ENCODE measurements at places on chromosomes 7 and 10.

DNA sequence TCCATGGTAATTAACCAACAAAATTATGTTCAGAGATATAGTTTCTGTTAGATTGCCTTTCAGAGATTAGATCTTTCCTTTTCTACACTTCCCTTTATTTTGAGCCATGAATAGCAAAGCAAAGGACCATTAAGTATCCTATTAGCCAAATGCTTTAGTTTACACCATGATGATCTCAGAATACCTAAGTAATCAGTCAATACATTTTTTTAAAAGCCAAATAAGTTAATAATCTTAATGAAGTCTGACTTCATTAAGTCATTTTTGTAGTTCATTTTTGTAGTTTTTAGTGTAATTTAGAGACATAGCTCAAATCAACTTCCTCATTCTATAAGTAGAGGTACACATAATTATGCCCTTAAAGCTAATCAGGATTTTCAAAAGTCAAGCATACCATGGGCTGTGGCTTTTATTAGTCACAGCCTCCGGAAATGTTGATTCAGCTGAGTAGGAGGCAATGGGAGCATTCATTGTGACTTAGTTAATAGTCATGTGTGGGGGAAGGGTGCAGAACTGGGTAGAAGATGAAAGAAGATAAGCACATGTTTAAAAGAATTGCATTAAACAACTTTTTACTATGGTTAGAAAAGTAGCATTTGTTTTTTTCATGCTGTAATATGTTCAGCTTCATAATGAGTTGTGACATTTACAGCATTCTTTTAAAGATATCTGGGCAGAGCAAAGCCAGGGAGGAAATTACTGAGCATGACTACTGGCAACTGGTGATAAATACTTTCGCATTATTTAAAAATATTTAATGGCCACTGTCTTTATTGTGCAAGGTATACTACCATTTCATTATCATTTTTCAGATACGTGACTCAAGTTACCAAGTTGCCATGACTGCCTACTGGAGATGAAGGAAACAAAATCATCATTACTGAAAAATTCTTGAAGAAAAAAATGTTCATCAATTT is 57.3 kb upstream of the CCDC71L start:
- DNase-seq: peak; percentile 100

DNA sequence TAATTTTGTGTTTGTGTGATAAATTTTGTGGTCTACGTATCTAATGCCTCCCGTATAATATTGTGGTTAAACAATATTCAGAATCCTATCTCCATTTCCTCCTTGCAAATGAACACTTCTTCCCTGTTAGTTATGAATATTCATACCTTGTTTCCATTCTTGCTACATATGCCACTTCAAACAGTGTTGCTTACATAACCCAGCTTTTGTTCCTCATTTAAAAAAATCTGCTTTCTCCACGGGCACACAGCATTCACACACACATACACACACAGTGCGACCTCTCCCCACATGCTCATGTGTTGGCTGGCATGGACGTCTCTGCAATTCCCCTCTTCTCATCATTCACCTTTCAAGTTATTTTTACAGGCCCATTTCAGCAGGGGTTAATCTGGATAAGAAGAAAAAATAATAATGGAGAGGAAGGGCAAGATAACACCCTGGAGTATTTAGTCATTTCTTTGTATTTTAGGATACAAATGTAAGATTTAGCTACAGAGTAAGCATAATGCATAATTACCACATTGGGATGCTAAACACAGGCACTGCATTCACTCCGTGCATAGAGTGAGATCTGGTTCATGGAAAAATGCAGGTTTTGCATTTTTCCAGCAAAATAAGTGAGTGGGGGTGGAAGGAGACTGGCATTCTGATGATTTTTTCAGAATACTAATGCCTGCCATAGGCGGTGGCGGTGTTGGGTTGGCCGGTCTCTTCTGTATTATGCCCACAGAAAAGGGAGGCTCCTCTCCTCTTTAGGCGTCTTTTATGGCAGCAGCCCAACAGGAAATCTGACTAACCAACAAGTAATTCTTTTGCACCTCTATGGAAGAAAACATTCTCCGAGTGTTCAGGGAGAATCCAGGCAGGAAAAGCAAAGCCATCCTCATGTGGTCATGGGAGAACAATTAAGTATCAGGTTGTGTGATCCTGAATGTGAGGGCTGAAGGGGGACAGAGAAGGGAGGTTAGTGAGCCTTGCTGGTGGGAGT is 31.7 kb upstream of the ELMO1 start:
- DNase-seq: peak; percentile 74

- no peak for DNase-seq
Observed at GRCh38 chr7:545470-545869, 25.8 kb upstream of the PDGFA start.

GRCh38 chr7:69260023-69260422 is 338.3 kb upstream of the AUTS2 start:
- no peak for DNase-seq

DNA sequence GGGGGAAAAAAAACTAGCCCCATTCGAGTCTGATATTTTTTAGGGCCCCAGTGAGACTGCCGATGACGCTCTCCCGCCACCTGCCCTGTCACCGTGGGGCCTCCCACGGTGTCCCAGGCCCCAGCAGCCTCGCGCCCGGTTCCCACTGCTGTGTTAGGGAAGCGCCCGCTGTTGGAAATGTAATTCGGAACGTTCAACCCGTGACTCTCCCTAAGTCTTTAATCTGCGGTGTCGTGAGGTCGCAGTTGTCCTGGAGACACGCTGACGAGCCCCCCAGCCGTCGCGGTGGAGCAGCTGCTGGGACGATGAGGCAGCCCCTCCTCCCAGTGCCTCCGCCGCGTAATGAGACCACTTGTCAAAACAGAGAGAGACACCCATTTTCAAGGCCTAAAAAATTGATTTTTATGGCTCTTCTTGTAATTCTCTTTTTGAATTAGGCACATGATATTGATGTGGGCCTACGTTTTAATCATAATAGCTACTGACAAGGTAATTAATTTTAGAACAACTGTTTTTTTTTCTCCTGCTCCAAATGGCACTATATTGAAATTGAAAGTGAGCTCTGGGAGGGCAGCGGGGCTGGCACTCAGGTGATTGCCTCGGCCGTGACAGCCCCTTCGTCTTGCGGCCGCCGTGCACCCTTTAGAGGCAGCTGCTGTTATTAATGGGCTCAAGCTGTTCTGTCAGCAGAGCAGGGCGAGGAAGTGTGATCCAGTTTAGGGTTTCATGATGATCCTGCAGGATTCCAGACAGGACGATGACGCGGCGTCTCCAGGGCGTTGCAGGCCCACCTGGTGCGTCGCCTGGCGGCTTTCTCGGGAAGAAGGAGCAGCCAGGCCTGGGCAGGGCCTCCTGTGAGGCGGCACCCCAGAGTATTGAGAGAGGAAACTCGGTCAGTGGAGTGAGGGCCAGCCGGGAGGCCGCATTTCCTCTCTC is 63.3 kb downstream of the NKX6-2 start:
- no peak for DNase-seq

- no peak for DNase-seq
Observed at GRCh38 chr10:9289811-9290210, 1235.3 kb downstream of the GATA3 start.

DNA sequence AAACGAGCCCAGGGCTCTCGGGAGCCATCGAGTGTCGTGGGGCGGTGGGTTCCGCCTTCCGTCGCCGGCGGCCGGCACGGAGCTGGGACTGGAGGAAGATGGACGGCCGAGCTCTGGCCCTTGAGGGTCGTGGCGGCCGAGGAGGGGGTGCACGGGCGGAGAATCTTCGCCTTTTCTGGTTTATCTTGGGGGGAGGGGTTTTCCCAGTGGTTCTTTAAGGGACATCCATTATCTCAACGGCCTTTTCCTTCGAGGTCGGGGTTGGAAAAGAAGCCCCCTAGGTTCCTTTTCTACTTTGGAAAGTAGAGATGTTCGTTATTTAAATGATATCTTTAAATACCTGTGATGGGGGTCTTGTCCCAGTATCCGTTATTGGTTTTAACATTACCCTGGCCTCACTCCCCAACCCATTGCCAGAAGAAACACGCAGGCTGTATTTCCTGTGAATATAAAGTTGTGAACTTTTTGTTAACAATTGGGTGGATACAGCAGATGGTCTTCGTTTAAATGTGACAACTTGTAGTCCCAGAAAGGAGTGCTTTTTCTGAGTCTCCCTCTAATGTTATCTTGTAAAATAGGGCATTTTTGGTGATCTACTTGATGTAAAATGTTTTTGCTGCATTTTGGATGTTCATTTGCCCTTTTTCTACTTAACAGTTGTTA is 765 bp downstream of the CCAR1 start:
- no peak for DNase-seq

- peak; percentile 42 for DNase-seq
Observed at GRCh38 chr10:130137090-130137448, 878 bp downstream of the GLRX3 start.

DNA sequence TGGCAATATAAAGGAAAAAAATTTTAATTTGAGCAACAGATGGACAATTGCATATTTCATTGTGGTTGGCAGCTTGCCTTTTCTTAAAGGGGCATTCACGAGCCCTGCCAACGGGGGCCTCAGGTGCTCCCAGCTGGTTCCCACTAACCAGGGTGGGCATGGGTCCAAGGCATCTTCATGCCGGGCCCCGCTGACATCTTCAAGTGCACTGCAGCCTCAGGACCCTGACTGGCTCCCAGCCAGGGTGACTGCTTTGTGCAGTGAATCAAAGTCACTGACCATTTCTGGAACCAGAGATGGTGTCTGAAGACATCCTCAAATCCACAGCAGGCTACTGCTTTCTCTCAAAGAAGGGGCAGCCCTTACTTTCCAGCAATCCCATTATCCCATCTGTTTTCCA is 275.2 kb upstream of the MGMT start:
- no peak for DNase-seq

DNA sequence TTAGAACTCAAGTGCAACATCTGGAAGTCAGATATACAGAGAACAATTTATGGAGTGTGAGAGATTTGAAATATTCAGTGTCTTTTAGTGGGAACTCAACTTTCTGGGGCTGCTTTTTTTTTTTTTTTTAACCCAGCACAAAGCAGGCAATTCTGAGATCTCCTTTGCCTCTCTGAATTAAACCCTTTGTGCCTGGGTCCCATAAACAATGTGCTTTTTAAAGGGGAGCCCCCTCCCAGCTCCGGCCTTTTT is 146.8 kb downstream of the CELF2 start:
- DNase-seq: no peak

DNA sequence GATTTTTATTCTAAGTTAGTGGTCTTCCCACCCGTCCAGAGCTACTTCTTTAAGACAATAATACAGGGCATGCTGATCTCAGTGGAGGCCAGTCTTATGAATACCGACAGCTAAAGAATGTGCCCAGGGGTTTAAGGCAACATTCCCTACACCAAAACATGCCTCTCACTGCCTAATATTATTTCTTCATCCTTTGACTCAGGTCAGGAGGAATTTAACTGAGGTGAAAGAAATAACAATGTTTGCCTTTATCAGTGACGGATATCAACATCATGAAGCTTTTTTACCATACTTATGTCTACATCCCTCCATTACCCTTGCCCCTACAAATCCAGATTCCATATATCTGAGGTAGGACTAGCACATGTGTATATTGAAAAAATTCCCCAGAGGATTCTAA is 33.3 kb upstream of the TES start:
- DNase-seq: peak; percentile 87

- DNase-seq: no peak
Observed at GRCh38 chr7:2971914-2972834, 71.5 kb downstream of the CARD11 start.

- DNase-seq: no peak
Observed at GRCh38 chr7:149292462-149292823, 30.4 kb downstream of the ZNF783 start.

- DNase-seq: no peak
Observed at GRCh38 chr10:18556522-18557147, 94.8 kb downstream of the NSUN6 start.

GRCh38 chr10:124129471-124129870 is 36.1 kb upstream of the CHST15 start:
- no peak for DNase-seq

- DNase-seq: no peak
Observed at GRCh38 chr10:92800134-92800733, 48.1 kb upstream of the EXOC6 start.

GRCh38 chr10:123787566-123787965 is 104.0 kb downstream of the CPXM2 start:
- DNase-seq: no peak

DNA sequence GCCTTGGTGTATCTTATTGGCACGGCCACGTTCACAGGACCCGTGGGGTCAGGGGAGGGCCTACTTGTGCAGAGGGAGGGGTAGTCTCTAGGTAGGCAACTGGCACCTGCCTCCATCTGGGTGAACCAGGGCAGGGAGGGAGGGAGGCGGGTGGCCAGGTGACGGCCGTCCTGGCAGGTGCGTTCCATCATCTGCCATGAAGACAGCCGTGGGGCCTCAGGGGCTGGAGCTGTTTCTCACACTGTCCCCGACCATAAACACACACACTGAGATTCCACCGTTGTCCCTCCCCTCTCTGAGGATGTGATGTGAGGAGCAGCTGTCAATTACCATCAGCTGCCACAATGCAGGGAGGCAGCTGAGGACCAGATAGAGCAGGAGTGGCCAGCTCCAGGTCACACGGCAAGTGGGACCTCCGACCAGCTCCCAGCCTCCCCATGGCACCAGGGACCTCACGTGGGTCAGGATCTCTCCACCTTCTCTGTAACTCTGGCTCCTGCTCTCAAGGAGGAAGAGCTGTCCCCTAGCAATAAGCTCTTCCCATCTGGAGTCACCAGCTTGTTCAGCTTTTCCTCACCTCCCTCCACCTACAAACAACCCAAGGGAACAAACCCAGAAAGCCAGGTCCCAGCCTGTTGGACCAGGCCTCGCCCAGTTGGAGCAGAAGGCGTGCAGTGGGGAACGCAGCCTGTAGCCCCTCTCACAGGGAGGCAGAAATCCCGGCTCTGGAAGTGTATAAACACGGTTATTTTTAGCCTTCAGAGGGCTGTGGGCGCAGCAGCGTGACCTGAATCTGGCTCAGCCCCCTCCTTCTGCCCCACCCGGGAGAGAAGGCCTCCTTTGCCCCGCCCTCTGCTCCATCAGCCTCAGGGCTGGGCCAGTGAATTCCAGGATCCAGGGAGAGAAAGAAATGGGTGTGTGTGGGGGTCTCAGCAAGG is 33.1 kb downstream of the ZMIZ1 start:
- peak; percentile 73 for DNase-seq

DNA sequence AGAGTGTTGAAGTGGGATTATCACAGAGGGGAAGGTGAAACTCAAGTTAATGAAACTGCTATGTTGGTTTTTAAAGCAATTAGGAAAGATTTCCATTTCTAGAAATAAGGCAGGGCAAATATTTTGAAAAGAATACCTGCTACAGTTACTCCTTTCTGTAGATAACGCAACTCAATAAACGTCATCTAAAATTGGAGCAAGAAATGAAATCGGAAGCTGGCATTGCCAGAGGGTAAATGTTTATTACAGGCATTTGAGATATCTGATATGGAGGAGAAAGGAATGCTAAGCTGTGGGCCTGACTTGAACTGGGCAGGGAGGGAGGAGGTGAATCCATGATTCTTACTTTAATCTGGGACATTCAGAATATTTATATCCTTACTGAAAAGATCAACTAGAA is 217.0 kb upstream of the ADARB2 start:
- DNase-seq: no peak

- no peak for DNase-seq
Observed at GRCh38 chr10:133235265-133235855, 2.3 kb upstream of the VENTX start.

GRCh38 chr7:27700501-27700900 is 37.8 kb upstream of the HIBADH start:
- DNase-seq: no peak
